ENCODE measurements at places on chromosomes 3 and 15.
A peak's percentile ranks its signal among the peaks of the same experiment; 100 is the strongest.

DNA sequence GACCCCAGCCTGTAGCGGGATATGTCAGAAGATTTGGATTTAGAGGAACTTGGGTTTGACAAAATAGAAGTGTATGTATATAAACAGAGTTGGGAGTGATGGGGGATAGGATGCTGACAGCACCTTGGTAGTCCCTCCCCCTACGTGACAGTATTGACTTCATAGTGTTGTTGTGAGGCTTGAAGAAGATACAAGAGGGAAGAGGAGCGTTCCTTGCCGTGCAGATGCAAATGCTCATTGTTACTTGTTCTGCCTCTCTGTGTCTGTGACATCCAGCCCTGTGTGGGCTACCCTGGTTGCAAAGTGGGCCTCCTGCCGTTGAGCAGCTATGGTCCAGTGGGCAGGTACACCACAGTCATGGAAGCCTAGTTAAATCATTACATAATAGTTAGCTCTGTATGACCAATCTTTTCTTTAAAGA is 45.0 kb downstream of the SMAD3 start:
- H3K4me3 ChIP-seq: no peak overlapping the region
- peaks cover 9% of the 10 kb centered on the region for H3K27me3 ChIP-seq
- DNase-seq: no peak
- peaks cover 22% of the 10 kb centered on the region for H3K4me1 ChIP-seq
- H3K36me3 ChIP-seq: no peaks in the 10 kb centered on the region

- DNase-seq: peak; percentile 85
- H3K4me3 ChIP-seq: peak overlapping the region; percentile 40
- H3K27me3 ChIP-seq: peaks cover 5% of the 10 kb centered on the region
- peak overlapping the region; percentile 72 for H3K27ac ChIP-seq
- peaks cover 23% of the 10 kb centered on the region for H3K4me1 ChIP-seq
Measured at GRCh38 chr3:68972358-68972979, 40.1 kb upstream of the TAFA4 start.

GRCh38 chr15:88334436-88334835 is 77.9 kb upstream of the NTRK3 start:
- H3K36me3 ChIP-seq: no peaks in the 10 kb centered on the region
- DNase-seq: no peak
- H3K27me3 ChIP-seq: peaks cover 2% of the 10 kb centered on the region

DNA sequence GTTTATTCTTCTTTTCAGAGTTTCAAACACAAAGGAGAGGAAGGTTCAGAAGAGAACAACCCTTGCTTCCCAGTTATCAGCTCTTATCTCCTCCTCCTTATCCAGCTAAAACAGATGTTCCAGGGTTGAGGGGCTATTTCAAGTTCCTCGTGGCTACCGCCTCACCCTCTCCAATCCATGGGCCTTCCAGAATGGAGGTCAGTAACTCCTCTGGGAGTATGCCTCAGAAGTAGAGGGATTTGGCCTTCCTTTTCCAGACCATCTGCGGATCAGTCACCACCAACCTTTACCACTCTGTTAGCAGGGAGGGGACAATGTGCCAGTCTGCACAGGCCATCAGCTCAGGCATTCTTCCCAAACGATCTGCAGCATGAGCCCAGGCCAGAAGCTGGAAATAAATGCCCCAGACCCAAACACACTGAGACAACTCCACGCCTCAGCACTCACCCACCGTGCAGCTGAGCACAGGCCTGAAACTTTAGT is 14.8 kb downstream of the HTR3C start:
- no peak for DNase-seq
- H3K27ac ChIP-seq: peak overlapping the region; percentile 55
- peaks cover 1% of the 10 kb centered on the region for H3K27me3 ChIP-seq
- H3K4me1 ChIP-seq: no peaks in the 10 kb centered on the region
- peaks cover 5% of the 10 kb centered on the region for H3K36me3 ChIP-seq
- no peak overlapping the region for H3K4me3 ChIP-seq

DNA sequence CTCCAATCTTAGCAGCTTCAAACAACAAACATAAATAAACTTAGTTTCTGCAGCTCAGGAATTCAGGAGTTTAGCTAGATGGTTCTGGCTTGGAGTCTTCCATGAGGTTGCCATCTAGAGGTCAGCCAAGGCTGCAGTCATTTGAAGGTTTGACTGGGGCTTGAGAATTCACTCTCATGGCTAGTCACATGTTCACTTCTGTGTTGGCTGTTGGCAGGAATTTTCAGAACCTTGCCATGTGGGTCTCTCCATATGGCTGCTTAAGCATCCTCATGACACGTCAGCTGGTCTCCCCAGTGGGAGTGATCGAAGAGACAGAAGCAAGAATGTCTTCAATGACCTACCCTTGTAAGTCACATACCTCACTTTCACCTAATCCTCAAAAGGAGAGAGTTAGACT is 269.2 kb upstream of the CNTN3 start:
- no peak overlapping the region for H3K27ac ChIP-seq
- H3K36me3 ChIP-seq: no peaks in the 10 kb centered on the region
- H3K4me3 ChIP-seq: no peak overlapping the region
- H3K4me1 ChIP-seq: no peaks in the 10 kb centered on the region
- no peaks in the 10 kb centered on the region for H3K27me3 ChIP-seq

DNA sequence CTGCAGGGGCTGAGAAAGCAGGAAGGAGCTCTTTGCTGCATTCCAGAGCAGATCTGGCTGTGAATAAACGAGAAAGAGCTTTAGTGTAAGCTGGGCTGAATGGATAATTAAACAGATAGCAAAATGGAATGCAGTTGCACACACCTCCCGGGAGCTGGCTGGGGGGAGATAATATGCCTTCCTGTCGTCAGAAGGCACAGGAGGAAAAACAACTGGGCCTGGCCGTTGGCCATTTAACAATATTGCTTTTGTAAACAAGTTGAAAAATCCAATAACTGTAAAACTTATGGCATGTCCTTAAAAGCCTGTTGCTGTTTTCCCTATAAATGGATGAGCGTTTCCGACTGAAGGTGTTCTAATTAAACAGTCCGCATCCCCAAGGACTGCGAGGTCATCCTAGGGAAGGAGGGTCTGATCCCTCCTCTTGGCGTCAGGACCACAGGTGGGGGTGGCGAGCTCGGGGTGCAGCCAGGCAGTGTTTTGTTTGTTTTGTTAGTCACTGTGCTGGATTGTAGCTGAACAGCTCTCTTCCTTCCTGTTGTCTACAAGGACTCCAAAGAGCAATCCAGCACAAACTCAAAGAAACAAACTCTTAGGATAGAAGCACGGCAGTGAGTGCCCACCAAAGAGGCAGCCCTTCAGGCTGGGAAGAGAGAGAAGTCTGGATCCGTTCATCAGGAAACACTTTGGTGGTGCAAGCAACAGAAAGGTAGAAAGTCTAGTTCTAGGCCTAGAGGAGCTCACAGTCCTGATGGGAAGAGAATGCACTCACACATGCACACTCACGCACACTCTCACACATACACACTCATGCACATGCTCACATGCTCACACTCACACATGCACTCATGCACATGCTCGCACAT is 133.4 kb upstream of the SMAD3 start:
- no peak for DNase-seq
- peak overlapping the region; percentile 7 for H3K4me3 ChIP-seq
- peak overlapping the region; percentile 63 for H3K27ac ChIP-seq
- peaks cover 30% of the 10 kb centered on the region for H3K4me1 ChIP-seq
- H3K36me3 ChIP-seq: peaks cover 19% of the 10 kb centered on the region
- H3K27me3 ChIP-seq: peaks cover 9% of the 10 kb centered on the region
